Astrocyte (in vitro differentiated cells and primary cell): ENCODE measurements at places on chromosomes 12 and 14.

- no peak overlapping the region for H3K4me3 ChIP-seq
- no peak overlapping the region for H3K27ac ChIP-seq
- H3K4me1 ChIP-seq = no peaks in the 10 kb centered on the region
Observed at GRCh38 chr12:81866081-81866480, 106.9 kb upstream of the PPFIA2 start.

DNA sequence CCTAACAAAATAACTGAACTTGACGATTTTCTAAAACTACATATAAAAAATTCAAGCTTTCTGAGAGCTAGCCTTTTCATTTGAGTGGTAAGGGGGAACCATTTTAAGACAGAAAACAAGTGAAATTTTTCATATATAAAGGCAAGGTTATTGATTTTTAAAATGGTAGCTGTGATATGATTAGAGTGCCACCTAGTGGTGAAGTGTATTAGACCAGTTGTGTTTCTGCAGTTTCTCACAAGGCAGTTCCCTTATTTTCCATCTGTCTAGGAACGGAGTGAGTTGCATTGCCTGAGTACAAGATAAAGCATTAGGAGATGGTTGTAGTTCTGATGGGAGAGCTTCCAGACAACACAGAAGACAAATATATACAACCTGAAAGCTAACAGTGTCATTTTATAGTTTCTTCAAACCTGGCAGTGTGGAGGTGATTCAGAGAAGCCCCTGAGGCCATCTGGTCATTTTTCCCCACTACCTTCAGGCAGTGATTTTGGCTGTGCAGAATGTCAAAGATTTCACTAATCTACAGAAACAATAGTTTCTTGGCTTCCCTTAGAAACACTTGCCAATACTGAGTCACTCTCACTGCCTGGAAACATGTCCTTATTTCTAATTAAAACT is 180.8 kb downstream of the C12orf50 start:
- no peak overlapping the region for H3K4me3 ChIP-seq
- H3K4me1 ChIP-seq = no peaks in the 10 kb centered on the region
- DNase-seq = peak; percentile 51
- H3K27ac ChIP-seq = no peak overlapping the region

DNA sequence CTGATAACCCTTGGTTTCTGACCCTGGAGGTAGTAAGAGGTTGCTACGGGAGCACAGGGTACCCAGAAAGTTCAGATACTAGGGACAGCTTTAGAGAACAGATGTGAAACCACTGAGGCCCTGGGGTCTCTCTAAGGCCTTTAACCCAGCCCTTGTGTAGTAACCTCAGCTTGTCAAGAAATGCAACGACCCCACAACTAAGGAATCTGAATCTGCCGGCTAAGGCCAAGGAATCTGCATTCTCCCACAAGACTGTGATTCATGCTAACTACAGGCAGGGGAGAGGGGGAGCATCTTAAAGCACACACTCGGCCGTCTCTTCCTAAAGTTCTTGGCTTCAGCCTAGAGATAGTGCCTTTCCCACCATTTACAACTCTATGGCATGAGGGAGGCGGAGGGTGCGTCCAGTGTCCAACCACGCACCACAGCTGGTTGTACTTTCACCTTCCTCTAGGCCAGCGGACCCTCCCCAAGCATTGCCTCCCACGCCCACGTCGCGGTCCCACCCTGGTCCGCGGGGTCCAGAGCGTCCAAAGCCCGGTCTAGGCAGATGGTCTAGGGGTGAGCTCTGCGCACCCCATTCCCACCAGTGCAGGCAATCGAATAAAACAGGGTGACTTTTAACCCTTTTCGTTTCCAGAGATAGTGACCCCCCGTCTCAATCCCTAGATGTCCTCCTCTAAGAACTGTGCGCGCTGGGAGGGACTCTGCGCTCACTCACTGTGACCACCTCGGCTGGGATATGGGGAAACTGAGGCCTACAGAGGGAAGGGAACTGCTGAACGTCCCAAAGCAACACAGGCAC is 735 bp upstream of the VASH1 start:
- peak overlapping the region; percentile 64 for H3K4me3 ChIP-seq
- H3K36me3 ChIP-seq = no peaks in the 10 kb centered on the region
- DNase-seq = no peak
- H3K4me1 ChIP-seq = peaks cover 7% of the 10 kb centered on the region
- H3K27me3 ChIP-seq = peaks cover 2% of the 10 kb centered on the region

DNA sequence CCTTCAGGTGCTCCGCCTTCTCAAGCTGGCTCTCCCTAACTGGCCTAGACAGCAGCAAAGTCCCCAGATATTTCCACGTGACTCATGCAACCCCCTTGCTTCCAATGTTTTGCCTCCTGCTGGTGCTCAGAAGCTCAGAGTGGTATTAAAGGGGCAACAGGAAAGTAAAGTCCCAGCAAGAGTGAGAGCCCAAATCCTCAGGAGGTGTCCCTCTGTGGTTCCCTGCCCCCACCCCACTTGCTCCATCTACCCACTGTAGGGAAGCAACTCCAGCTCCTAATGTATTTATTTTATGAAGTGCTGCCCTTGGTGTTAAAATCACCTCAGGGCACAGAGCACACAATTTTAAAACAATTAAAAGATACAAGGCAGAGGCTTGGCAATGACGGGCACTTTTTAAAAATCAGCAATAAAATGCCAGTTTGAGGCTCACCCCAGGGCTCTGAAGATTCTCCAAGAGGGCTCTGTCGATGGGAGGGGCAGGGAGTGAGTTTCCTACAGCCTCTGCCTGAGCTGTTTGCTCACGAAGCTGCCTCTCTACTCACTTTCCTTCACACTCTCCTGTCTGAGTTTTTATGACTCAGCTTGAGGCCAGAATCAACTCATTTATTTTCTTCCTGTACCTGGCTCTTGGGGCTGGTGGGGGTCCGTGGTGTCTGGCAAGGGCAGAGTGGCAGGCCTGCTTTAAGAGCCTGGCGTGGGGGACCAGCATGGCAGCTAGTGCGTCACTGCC is 81.9 kb upstream of the MAX start:
- DNase-seq = peak; percentile 51
- H3K4me3 ChIP-seq = no peak overlapping the region
- H3K27ac ChIP-seq = no peak overlapping the region

DNA sequence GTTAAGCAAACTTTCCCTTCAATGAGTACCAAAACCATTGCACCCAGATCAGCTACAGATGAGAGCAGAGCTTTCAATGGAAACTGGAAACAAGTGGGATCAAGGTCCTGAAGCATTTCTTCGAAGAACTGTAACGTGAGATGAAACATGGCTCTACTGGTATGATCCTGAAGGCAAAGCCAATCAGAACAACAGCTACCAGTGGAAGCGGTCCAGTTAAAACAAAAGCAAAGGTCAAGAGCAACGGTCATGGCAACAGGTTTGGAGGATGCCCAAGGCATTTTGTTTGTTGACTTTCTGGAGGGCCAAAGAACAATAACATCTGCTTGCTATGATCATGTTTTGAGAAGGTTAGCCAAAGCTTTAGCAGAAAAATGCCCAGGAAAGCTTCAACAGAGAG is 137.9 kb upstream of the CPSF6 start:
- peaks cover 15% of the 10 kb centered on the region for H3K4me1 ChIP-seq
- DNase-seq = no peak

- no peak for DNase-seq
- no peak overlapping the region for H3K27ac ChIP-seq
- H3K4me3 ChIP-seq = no peak overlapping the region
- no peaks in the 10 kb centered on the region for H3K36me3 ChIP-seq
- H3K27me3 ChIP-seq = peaks cover 9% of the 10 kb centered on the region
Observed at GRCh38 chr14:101221549-101222160, 318.1 kb upstream of the RTL1 start.

DNA sequence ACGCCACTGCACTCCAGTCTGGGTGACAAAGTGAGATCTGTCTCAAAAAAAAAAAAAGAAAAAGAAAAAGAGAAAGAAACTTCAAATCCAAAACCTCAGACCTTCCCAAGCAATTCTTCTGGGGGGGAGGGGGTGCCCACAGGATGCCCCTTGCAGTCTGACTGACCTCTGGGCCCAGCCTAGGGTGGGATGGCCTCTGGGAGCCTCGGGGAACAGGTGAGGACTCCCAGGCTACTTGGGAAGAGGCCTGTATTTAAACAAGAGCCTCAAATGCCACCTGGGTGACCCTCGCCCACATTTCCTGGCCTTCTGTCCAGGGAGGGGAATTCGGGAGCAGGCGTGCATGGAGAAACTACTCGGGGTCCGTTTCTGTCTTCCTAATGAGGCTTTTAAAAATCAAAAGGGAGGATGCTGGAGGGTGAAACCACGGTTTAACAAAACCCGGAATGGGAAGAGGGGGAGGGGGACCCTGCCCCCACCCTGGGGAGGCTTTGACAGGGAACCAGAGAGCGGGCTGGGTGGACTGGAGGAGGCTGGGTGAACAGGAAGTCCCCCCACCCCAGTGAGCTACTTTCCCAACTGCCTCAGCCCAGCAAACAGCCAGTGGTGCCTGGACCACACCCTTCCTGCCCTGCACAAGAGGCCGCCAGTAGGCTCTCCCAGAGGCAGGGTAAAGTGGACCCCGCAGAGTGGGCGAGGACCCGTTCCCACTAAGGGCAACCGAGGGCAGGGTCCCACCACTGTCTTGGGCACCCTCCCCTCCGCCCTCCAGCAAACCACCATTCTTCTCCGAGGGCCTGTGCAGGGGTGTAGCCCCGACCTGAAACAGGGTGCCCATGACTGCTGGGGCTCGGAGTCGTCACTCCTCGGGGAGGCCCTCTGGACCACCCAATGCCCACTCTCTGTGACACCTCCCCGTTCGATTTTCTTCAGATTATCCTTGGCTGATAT is 1.5 kb upstream of the FBRSL1 start:
- H3K36me3 ChIP-seq = no peaks in the 10 kb centered on the region
- H3K27me3 ChIP-seq = peaks cover 6% of the 10 kb centered on the region
- no peak for DNase-seq
- H3K4me1 ChIP-seq = peaks cover 17% of the 10 kb centered on the region
- no peak overlapping the region for H3K27ac ChIP-seq

- H3K4me1 ChIP-seq = no peaks in the 10 kb centered on the region
- peak; percentile 11 for DNase-seq
- no peaks in the 10 kb centered on the region for H3K27me3 ChIP-seq
- H3K36me3 ChIP-seq = no peaks in the 10 kb centered on the region
- H3K4me3 ChIP-seq = no peak overlapping the region
- H3K27ac ChIP-seq = no peak overlapping the region
Observed at GRCh38 chr14:47619392-47619791, 56.0 kb downstream of the MDGA2 start.

DNA sequence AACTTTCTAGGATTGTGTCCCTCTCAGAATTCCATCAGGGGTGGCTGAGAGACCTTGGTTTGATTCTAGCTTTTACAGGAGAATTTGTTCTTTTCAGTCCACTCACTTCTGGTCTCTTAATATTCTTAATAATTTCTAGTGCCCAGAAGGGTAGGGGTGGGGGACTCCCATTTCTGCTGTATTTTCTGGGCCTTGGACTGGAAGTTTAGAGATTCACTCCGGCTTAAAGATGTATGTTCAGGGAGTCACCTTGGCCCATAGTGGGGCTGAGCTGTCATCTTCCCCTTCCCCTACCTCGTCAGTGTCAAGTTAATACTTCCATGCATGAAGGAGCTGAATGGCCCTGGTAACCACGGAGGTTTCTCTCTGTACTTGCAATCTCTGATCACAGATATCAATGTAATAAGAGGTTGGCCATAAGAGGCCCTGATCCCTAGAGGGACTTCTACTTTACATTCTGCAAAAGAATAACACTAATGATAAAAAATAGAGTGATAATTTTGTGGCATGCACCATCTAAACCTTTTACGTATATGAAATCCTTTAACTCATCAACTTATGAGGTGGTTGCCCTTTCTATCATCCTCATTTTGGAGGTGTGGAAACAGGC is 6.7 kb downstream of the KRT81 start:
- H3K27me3 ChIP-seq = no peaks in the 10 kb centered on the region
- peak overlapping the region; percentile 18 for H3K27ac ChIP-seq
- peaks cover 34% of the 10 kb centered on the region for H3K4me1 ChIP-seq
- H3K4me3 ChIP-seq = no peak overlapping the region

- no peak overlapping the region for H3K27ac ChIP-seq
- no peak overlapping the region for H3K4me3 ChIP-seq
- peaks cover 31% of the 10 kb centered on the region for H3K4me1 ChIP-seq
- H3K36me3 ChIP-seq = no peaks in the 10 kb centered on the region
Observed at GRCh38 chr12:3271639-3272038, 194.5 kb downstream of the TSPAN9 start.

DNA sequence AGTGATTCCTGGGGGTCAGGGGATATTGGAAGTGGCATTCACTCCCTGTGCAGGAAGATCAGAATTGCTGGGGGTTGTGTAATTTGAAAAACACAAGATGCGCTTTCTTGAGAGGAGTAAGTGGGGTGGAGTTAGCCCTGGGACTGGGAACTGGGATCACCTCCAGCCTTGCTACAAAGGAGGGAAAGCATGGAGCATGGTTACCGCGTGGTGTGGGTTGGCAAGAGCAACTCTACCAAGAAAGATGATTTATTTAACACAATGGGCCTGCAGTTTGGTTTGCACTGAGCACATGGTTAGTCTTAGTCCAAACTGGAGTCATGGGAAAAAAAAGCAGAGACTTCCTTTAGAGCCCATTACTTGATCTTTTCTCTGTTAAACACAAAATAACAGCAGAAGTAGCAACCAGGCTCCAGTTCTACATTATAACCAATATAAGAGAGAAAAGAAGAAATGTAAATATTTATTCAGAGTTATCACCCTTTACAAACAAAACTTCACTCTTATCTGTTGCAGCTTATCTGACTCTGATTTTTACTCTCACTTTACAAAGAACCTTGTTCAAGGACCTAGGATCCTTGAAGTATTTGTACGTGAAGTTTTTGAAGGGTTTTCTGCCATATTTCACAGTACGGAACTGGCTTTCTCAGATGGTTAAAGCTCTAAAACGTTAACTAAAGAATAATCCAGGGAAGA is 2.1 kb upstream of the NIN start:
- H3K4me3 ChIP-seq = no peak overlapping the region
- no peak overlapping the region for H3K27ac ChIP-seq
- H3K36me3 ChIP-seq = no peaks in the 10 kb centered on the region
- H3K4me1 ChIP-seq = peaks cover 18% of the 10 kb centered on the region

DNA sequence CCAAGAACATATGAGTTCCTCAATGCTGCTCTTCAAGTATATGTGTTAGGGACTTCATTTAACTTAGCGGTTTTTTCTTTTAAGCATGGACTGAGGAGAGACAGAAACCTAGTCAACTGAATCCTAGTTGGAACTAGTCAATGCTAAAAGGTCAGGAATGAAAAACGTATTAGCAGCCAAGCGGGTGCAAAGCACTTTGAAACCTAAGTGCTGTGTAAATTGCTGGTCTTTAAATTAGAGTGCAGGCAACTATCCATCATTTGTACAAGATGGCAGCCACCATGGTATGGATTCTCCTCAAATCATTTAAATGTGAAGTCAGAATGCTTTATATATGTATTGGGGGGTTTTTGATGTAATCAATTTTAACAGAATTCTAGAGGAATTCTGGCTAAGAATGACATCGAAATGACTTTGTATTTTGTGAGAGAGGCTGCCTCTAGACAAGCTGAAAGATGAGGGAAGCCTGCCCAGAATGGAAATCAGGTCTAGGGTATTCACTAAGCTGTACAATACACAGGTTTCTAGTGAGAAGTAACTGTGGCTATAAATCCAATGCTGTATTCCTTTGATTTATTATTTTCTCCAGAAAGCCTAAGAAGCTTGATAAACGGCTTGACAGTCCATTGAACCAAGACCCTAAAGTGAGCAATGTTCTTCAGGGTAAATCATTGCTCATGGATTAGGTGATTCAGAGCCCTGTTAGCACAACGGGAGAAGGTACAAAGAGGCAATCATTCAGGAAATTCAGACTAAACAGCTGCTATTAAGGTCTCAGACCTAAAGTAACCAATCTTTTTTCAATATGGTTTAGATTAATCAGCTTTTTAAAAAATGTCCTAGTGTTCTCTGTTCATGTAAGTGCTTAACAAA is 198.8 kb downstream of the ANO2 start:
- H3K4me1 ChIP-seq = no peaks in the 10 kb centered on the region
- H3K4me3 ChIP-seq = no peak overlapping the region
- H3K27me3 ChIP-seq = no peaks in the 10 kb centered on the region
- no peak overlapping the region for H3K27ac ChIP-seq
- no peaks in the 10 kb centered on the region for H3K36me3 ChIP-seq
